RWPE2 (cell line): ENCODE measurements at places on chromosomes 6 and 20.
A peak's percentile ranks its signal among the peaks of the same experiment; 100 is the strongest.

DNA sequence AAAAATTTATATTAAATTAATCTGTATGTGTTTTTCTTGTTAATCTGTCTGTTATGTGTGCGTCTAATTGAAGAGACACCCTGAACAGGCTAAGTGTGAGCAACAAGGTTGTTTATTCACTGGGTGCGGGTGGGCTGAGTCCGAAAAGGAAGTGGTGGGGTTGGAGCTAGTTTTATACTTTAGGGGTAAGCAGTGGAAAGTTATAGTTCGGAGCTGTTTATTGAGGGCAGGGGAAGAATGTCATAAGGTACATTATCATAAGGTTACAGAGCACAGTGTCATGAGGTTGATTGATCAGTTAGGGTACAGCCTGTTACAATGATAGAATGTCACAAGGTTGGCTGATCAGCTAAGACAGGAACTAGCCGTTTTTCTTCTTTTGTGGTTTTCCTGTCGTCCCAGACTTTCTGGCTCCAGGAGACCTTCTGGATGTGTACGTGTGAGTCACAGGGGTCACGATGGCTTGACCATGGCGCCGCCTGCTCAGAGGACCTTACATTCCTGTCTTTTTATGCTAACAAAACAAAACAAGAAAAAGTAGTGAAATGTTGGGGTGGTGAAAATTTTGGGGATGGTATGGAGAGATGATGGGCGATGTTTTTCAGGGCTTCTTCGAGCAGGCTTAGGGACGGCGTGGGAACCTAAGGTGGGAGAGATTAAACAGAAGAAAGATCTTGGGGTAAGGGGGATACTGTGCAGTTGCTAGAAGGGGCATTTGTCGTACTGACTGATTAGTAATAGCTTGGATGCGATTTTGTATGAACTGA, 754.0 kb upstream of the ADGRB3 start:
- DNase-seq: no peak

GRCh38 chr20:23058240-23058639, 8.8 kb upstream of the THBD start:
- no peak for DNase-seq

DNA sequence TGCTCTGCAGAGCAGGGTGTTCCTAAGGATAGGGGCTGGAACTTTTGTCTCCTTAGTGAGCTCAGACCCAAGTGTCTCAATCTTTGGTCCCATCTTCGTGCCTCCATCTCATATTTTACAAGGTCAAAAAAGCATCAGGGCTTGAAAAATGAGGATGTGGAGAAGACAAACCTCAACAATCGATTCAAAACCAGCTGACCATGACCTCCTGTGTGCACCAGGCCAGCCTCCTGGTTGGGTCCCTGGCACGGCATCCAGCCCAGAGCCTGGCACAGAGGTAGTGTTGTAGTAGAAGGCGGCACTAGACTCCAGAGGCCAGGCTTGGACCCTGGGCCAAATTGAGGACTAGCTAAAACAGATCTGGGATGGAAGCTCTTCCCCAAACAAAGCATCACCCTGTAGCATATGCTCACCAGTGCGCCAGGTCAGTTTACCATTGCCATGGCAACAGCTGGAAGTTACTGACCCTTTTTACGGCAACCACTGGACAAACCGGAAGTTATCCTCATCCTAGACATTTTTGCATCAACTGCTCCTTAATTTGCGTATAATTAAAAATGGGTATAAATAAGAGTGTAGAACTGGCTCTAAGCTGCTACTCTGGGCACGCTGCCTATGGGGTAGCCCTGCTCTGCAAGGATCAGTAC, 69.3 kb upstream of the BLCAP start:
- no peak for DNase-seq

DNA sequence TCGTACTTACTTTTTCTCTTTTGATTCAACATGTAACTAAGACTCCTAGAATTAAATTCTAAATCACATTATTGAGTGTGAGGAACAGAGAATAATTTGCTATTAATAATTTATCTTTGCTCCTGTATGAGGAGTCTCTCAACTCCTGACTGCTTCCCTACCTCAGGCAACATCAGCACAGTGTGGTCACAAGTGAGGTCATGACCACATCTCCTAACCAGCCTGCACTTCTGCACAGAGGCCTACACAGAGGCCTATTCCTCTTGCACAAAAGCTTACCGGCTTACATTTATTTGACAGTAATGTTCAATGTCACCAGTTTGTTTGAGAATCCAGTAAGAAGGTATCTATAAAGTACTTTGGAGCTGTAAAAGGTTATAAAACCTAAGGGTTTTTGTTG, 637.4 kb upstream of the MARCKS start:
- no peak for DNase-seq

GRCh38 chr6:52139985-52140680, 46.0 kb upstream of the IL17A start:
- DNase-seq: no peak

DNA sequence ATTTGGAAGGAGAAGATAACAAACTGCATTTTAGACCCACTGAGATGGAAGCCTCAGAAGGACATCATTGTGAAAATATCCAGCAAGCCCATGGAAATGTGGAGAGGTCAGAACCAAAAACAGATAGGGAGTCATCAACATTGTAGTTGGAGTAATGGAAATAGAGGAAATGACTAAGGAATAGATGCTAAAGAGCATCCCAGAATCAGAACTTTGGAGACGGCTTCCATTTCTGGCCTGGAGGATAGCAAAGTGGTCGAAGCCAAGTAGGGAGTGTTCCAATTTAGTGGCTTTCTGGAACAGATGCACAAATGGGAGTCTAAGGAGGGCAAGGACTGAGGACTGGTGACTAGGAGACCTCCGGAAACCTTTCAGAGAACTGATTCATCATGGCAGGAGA, 3.6 kb downstream of the BEND6 start:
- DNase-seq: no peak

GRCh38 chr6:28607990-28608389, 82.3 kb downstream of the GPX5 start:
- no peak for DNase-seq

- DNase-seq: no peak
Measured at GRCh38 chr6:169406034-169406433, 152.4 kb upstream of the THBS2 start.

GRCh38 chr6:125656287-125656870, 93.1 kb upstream of the HEY2 start:
- DNase-seq: no peak

DNA sequence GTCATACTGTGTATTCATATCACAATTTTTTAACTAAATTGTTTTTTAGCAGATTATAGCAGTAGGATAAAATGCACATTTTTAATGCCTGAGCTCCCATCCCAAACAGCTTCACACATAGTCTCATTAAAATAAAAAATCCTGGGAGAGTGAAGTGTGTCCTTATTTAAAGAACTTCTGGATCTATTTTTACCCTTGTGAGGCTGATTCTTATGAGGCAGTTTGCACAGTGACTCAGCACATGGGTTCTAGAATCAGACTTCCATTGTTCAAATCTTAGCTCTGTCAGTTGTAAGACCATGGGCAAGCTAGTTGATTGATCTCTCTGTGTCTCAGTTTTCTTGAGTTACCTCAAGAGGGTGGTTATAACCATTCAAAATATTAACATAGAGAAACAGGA, 72.3 kb downstream of the MACROD2 start:
- no peak for DNase-seq

GRCh38 chr6:170032706-170033309, 258.1 kb downstream of the DLL1 start:
- DNase-seq: no peak

DNA sequence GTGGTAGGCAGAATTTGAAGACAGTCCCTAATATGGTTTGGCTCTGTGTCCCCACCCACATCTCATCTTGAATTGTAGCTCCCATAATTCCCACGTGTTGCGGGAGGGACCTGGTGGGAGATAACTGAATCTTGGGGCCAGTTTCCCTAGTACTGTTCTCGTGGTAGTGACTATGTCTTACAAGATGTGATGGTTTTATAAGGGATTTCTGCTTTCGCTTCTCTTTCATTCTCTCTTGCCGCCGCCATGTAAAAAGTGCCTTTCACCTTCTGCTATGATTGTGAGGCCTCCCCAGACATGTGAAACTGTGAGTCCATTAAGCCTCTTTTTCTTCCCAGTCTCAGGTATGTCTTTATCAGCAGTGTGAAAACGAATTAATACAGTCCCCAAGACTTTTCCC, 103.4 kb downstream of the PDE10A start:
- DNase-seq: no peak

- DNase-seq: no peak
Measured at GRCh38 chr6:154165478-154165877, 126.4 kb downstream of the OPRM1 start.

- DNase-seq: no peak
Measured at GRCh38 chr6:167200806-167201205, 43.0 kb upstream of the GPR31 start.

- DNase-seq: no peak
Measured at GRCh38 chr6:5723841-5724691, 282.7 kb downstream of the NRN1 start.

DNA sequence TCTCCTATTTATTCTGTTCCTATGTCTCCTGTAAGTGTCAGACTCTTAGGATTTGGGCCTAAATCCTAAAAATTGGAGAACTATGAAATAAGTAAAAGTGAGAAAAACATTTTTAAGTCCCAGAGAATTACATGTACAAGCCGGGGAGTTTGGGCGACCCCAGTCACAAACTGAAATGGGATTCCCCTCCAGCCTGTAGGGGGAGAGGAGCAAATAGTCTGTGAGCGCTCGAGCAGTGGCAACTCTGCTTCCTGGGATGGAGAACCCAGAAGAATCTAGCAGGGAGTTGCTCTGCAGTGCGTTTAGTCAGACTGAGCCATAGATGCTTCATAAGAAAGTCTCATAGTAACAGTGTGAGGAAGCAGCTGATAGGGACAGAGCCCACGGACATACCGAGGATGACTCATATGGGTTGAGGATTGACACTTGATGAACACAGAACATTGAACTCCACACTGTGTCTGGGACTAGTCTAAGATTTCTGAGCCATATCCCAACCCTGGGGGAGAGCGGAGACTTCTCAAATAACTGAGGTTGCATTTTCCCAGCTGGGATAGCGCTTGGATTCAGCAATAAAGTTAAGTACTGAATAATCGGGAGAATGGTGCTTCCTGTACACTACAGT, 437.2 kb downstream of the BCKDHB start:
- DNase-seq: no peak

DNA sequence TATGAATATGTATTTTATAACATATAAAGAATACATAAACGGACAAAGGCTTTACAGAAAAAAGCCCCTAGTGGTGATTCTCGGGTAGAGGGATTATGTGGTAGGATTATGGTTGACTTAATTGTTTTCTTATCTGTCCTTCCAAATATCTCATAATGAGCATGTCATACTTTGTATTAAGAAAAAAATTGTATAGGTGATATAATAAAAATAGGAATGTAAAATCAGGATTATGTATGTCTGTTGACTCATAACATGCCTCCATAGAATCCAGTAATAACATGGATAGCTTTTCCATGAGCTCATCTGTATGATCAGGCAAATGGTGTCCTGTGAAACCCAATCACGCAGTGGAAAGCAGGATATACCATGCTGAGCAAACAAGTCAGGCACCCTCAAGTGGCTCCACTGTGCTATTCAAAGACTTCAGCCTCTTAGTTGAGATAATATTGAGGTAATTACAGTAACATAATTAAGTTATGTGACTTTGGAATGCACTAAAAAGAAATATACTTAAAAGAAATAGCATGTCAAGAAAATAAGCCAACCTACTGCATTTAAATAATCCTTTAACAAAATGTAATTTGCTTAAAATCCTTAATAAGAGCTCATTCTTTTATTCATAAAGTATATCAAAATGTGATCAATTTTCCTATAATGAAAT, 39.6 kb upstream of the PRELID3B start:
- DNase-seq: no peak

GRCh38 chr6:35757456-35758123, 18.8 kb upstream of the CLPSL2 start:
- no peak for DNase-seq

DNA sequence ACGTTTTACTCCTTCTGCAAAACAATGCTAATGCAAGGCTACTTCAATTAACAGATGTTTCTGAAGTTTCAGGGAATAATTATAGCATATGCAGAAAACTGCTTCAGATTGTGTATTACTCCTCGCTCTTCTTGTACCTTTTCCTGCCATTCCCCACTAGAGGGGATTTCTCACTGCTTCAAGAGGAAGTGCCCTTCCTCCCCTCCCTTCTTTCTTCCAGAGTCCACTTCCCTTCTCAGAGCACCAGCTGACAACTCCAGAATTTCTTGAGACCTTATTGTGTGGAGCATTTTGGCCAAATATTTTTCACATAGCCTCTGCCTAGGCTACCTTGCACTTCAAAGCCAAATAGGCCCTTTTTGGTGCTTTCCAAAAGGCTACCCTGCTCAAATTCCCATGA, 12.7 kb upstream of the MCUR1 start:
- DNase-seq: no peak

DNA sequence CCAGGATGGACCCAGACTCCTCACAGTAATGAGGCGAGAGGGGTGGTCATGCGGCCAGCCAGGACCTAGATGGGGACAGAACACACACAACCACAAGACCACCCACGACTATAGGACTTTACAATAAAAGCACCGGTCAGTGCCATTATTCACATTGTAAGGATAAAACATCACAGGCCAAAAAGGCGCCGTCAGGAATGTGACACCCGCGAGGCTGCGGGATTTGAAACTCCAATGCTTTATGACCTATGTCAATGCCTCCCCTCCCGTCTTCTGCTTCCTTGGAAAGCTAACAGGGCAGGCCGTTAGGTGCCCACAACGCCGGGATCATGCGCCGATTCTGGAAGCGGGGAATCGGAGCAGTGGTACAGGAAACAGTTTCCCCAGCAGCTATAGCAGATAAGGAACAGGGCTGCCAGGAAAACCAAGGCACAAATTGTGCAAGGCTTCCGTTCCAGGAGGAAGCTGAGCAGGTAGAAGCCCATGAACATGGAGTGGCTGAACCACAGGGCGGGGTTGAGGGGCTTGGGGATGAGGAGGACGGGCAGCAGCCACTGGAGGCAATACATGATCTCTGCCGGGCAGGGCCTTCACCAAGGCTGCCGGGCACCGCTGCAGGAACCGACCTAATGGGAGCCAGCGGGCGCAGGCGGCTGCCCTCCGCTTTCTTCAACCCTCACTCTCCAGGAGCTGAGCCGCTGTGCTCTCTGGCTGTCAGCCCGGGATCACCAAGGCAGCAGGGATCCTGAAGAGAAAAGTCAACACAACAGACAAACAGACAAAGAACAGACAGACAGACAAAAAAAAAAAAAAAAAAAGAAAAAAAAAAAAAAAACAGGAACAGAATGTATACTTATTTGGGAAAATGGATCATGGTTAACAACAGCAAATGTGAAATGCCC, 2.2 kb upstream of the NNAT start:
- peak; percentile 82 for DNase-seq

GRCh38 chr6:54094293-54094692, 16.9 kb upstream of the MLIP start:
- DNase-seq: no peak

DNA sequence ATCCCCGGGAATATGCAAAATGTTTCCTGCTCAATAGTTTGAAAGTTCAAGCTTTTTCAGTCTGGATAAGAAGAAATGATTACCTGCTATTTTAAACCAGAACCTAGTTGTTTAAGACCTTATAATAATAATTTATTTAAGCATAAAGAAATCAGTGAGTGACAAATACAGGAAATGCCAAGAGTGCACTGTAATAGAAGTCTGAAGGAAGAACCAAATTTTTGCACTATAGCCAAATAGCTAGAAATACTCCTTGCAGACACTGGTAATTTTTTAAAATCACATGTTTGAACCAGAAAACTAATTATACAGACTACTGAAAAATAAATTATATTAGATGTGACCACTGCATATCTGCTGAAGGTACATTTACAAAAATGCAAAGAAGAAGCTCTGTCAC, 93.2 kb downstream of the MMS22L start:
- no peak for DNase-seq

GRCh38 chr20:54306985-54307710, 99.3 kb downstream of the PFDN4 start:
- no peak for DNase-seq

- no peak for DNase-seq
Measured at GRCh38 chr20:4052554-4052953, 37.2 kb upstream of the RNF24 start.
